Pancreas (tissue), 10 donors: ENCODE measurements at places on chromosomes 2 and 18. TPM values are rescaled to one million over a fixed set of nuclear protein-coding genes. Genes with fewer than 3 reads are reported as not detected.

MC4R gene
- not detected for total RNA-seq

CHN1 gene
- total RNA-seq, result 2.3 TPM

C2orf72 gene
- total RNA-seq, result 10.7 TPM

NLRC4 gene
- total RNA-seq, result 0.16 TPM

ZC3H15 gene
- total RNA-seq, result 30.7 TPM

ONECUT2 gene
- total RNA-seq, result 9.7 TPM

MOGAT1 gene
- total RNA-seq, result 0.38 TPM

PJVK gene
- total RNA-seq, result 1.9 TPM

PID1 gene
- 2.9 TPM for total RNA-seq

DNER gene
- 0.32 TPM for total RNA-seq

COLEC12 gene
- 5.5 TPM for total RNA-seq

ABCG5 gene
- not detected for total RNA-seq

ANKRD44 gene
- total RNA-seq, result 8.7 TPM

LIPG gene
- total RNA-seq, result 5.6 TPM

HOXD8 gene
- total RNA-seq, result 0.58 TPM

TMEM198 gene
- total RNA-seq, result 7.1 TPM

RNF149 gene
- 21.4 TPM for total RNA-seq

KLHL30 gene
- total RNA-seq, result 0.14 TPM

INPP5D gene
- 1.7 TPM for total RNA-seq

DSG4 gene
- not detected for total RNA-seq

METTL5 gene
- total RNA-seq, result 35.6 TPM

ACVR1C gene
- total RNA-seq, result 2.1 TPM

NFATC1 gene
- 3.4 TPM for total RNA-seq

PIEZO2 gene
- 3.9 TPM for total RNA-seq

PCARE gene
- total RNA-seq, result 0.03 TPM

POTEF gene
- total RNA-seq, result not detected

CCDC148 gene
- 1.5 TPM for total RNA-seq

FHOD3 gene
- total RNA-seq, result 0.60 TPM

DUSP11 gene
- total RNA-seq, result 7.9 TPM

KLHL41 gene
- 0.46 TPM for total RNA-seq

ALPP gene
- not detected for total RNA-seq

C1QL2 gene
- 0.09 TPM for total RNA-seq

PROM2 gene
- total RNA-seq, result 16.5 TPM

RNU2-63P gene
- not detected for total RNA-seq

ROCK1 gene
- 11.1 TPM for total RNA-seq

DRC1 gene
- not detected for total RNA-seq

PAX8 gene
- total RNA-seq, result 0.35 TPM

SLC23A3 gene
- 0.86 TPM for total RNA-seq

AKAIN1 gene
- total RNA-seq, result 0.81 TPM

CNTNAP5 gene
- total RNA-seq, result 0.09 TPM

SLC4A5 gene
- 2.2 TPM for total RNA-seq

GRP gene
- total RNA-seq, result not detected

MARCHF7 gene
- 19.6 TPM for total RNA-seq

UPP2 gene
- not detected for total RNA-seq

FRZB gene
- 2.2 TPM for total RNA-seq
